Keratinocyte (primary cell): ENCODE measurements at places on chromosomes 7 and 10. TPM values are rescaled to one million over a fixed set of nuclear protein-coding genes. Genes with fewer than 3 reads are reported as not detected.

- DNase-seq, result no peak
Observed at GRCh38 chr7:4230352-4230751, 451.7 kb upstream of the FOXK1 start.

NCF1 gene
- polyA plus RNA-seq, result 0.05 to 0.40 TPM (median 0.09 TPM) in 3 replicates

DNA sequence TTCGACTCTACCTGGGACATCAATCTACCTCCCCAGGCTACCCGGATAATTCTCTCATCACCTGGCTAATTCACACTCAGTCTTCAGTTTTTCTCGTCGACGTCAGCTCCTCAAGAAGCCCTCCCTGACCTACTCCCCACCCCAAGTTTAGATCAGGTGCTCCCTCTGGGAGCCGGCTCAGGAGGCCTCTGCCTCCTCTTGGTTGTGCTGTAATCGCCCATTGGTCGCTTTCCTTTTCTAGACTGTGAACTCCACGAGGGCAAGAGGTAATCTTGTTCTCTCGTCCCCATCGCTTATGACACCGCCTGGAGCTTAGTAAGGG, 461 bp upstream of the WIPF3 start:
- DNase-seq, result no peak

CTBP2 gene
- polyA plus RNA-seq, result 64.4 to 116 TPM (median 76.0 TPM) in 3 replicates

GRCh38 chr10:44258019-44258418, 126.9 kb downstream of the CXCL12 start:
- DNase-seq, result no peak

DNA sequence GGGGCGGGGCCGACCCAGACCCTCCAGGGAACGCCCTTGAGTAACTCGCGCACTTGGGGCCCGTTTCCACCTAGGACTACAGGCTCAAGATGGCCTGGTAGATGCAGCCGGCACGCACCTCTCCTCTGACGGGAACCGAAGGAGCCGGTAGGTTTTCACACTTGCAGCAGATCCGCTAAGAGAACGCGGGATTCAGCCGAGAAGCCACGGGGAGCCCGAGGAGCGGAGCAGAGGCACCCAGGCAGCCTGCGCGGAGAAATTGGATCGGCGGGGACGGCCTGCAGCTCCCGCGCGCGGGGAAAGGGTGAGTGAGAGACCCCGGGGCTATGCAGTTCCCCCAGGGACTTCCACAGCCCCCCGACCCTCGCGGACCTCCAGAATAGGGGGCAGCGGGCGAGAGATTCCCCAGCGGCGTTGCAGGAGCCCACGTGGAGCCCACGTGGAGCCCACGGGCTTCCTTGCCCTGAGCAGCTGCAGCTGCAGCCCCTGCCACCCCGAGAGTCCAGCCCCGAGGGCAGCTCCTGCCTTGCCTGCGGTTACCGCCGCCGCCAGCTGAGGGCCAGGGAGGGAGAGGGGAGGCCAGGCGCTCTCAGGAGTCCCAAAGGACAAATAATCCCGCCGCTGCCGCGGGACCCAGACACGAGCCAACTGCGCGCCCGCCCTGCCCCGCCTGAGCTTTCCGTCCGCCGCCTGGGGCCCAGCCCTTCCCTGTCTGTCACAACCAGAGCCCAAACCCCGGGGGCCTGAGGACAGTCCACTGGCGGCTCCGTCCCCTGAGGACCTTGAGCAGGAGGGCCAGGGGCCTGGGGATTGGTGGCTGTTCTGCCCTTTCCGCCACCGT, 13.1 kb downstream of the IFT22 start:
- peak; percentile 40 for DNase-seq

MTPN gene
- 94.2 to 151 TPM (median 125 TPM) in 3 replicates for polyA plus RNA-seq

GRCh38 chr10:132279873-132280645, 27.7 kb downstream of the STK32C start:
- no peak for DNase-seq

OR2A1 gene
- not detected in 3 replicates for polyA plus RNA-seq

ZNF394 gene
- 9.1 to 10.4 TPM (median 10.1 TPM) in 3 replicates for polyA plus RNA-seq

DNA sequence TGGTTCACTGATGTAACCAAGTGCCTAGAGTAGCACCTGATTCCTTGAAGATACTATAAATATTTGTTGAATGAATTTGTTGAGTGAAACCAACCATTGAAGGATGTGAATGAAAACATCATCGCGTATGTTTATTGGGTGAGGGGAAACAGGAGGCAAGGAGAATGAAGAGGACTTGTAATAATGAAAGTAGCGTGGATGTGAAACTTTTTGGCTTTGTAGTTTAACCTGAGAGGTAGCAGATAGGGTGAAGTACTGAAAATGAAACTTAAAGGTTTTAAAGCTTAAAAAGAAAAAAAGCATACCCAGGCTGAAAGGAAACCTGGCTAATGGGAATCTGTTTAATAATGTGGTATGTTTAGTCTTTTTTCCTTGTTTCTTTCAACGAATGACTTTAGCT, 5.2 kb downstream of the CCNY start:
- no peak for DNase-seq

ATG9B gene
- 0.12 to 0.21 TPM (median 0.19 TPM) in 3 replicates for polyA plus RNA-seq

CPVL gene
- polyA plus RNA-seq, result 2.4 to 9.8 TPM (median 7.8 TPM) in 3 replicates
